ENCODE measurements at places on chromosomes 5 and 9. TPM values are rescaled to one million over a fixed set of nuclear protein-coding genes. Genes with fewer than 3 reads are reported as not detected.

EQTN gene
- not detected for total RNA-seq

- no peaks in the 10 kb centered on the region for H3K36me3 ChIP-seq
- no peaks in the 10 kb centered on the region for H3K4me1 ChIP-seq
- H3K27ac ChIP-seq = no peak overlapping the region
- no peak overlapping the region for H3K4me3 ChIP-seq
- DNase-seq = no peak
Measured at GRCh38 chr5:175751369-175751768, 93.5 kb downstream of the HRH2 start.

DNA sequence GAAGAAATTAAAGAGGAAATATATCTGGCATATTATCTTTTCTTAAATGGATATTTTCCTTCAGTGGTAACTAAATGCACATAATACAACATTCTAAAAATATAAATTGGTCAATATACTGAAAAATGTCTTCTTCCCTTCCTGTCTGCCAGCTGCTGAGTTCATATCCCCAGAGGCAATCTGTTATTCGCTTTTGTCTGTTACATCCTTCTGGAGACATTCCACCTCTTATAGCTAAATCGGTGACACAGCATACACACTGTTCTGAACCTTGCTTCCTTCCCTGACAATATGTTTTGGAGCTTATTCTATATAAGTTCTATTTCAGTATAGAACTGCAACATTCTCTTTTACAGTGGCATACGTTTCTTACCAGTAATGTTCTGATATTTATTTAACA is 147.8 kb downstream of the TENT4A start:
- H3K4me3 ChIP-seq = no peak overlapping the region
- peak; percentile 5 for DNase-seq
- no peak overlapping the region for H3K27ac ChIP-seq

- H3K4me1 ChIP-seq = peaks cover 4% of the 10 kb centered on the region
- no peak overlapping the region for H3K4me3 ChIP-seq
- H3K36me3 ChIP-seq = no peaks in the 10 kb centered on the region
- DNase-seq = no peak
- no peak overlapping the region for H3K27ac ChIP-seq
- H3K27me3 ChIP-seq = no peaks in the 10 kb centered on the region
Measured at GRCh38 chr5:123007754-123008153, 28.8 kb downstream of the PPIC start.

C5orf52 gene
- not detected for total RNA-seq

GRCh38 chr5:173278641-173279040 is 43.6 kb upstream of the NKX2-5 start:
- no peak overlapping the region for H3K27ac ChIP-seq
- no peak for DNase-seq
- H3K36me3 ChIP-seq = no peaks in the 10 kb centered on the region
- H3K27me3 ChIP-seq = no peaks in the 10 kb centered on the region

ZNF169 gene
- 5.4 TPM for total RNA-seq

GRCh38 chr5:164636456-164636855 is 1131.0 kb downstream of the MAT2B start:
- no peaks in the 10 kb centered on the region for H3K4me1 ChIP-seq
- H3K36me3 ChIP-seq = no peaks in the 10 kb centered on the region
- DNase-seq = no peak
- no peaks in the 10 kb centered on the region for H3K27me3 ChIP-seq
- no peak overlapping the region for H3K27ac ChIP-seq

GRCh38 chr5:33229216-33229615 is 211.5 kb upstream of the TARS1 start:
- H3K27me3 ChIP-seq = no peaks in the 10 kb centered on the region
- H3K4me1 ChIP-seq = peaks cover 9% of the 10 kb centered on the region
- no peak for DNase-seq
- no peaks in the 10 kb centered on the region for H3K36me3 ChIP-seq

DNA sequence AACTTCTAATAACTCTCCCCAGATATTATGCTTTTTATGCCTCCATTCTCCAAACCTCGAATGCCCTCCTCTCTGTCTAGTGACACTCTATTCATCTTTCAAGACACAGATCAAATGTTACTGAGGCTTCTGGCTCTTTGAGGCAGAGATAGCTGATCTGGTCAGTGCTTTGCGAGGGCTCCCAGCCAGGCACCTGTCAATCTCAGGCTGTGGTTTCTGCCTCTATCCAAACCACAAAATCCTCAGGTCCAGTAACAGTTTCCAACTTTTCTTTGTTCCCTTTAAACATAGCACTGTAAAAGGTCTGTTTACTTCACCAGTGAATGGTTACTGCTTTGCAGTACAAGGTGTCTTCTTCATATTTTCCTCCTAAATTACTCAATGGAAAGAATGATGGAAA is 11.5 kb upstream of the STK32A start:
- no peak overlapping the region for H3K27ac ChIP-seq
- H3K36me3 ChIP-seq = no peaks in the 10 kb centered on the region
- H3K27me3 ChIP-seq = peaks cover 32% of the 10 kb centered on the region
- H3K4me3 ChIP-seq = no peak overlapping the region

GRCh38 chr9:101562966-101563365 is 29.3 kb downstream of the RNF20 start:
- H3K27me3 ChIP-seq = no peaks in the 10 kb centered on the region
- no peak for DNase-seq
- H3K4me1 ChIP-seq = no peaks in the 10 kb centered on the region
- peaks cover 42% of the 10 kb centered on the region for H3K36me3 ChIP-seq
- no peak overlapping the region for H3K4me3 ChIP-seq
